ENCODE measurements at places on chromosomes 3 and 15.

DNA sequence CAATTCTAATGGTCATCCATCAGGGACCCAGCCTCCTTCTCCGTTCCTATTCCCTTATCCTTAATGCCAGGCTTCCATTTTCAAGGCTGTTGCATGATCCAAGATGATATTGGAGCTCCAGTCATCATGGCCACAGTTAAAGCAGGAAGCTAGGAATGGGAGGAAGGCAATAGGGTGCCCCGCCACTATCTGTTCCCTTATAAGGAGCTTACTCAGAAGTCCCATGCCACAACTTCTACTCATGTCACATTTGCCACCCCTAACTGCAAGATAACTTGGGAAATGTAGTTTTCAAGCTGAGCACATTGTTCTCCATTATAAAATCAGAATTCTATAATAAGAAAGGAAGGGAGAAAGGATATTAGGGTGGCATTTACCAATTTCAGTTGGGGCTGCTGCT is 38.6 kb upstream of the SPSB4 start:
- no peak for DNase-seq

GRCh38 chr3:171312741-171313140 is 147.5 kb downstream of the TNIK start:
- DNase-seq: no peak

GRCh38 chr3:51997935-51998596 is 2.4 kb upstream of the RPL29 start:
- no peak for DNase-seq

DNA sequence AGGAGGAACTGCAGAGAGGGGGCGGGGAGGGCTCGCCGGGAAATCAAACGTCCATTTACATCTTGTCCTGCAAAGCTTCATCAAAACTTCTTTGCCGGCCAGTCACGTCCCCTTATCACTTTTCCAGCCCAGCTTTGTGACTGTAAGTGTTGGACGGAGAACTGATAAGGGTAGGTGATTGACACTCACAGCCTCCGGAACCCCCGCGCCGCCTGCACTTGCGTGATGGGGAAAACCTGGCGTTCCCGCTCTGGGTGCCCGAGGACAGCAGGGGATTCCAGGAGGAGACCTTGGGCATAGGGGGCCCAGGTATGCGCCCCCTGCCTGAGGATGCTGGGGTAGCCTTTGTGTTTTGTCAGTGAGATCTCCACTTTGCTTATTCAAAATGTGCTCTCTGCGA is 72.8 kb upstream of the ANKRD34C start:
- DNase-seq: no peak

GRCh38 chr3:107928084-107928445 is 162.8 kb downstream of the CD47 start:
- no peak for DNase-seq

DNA sequence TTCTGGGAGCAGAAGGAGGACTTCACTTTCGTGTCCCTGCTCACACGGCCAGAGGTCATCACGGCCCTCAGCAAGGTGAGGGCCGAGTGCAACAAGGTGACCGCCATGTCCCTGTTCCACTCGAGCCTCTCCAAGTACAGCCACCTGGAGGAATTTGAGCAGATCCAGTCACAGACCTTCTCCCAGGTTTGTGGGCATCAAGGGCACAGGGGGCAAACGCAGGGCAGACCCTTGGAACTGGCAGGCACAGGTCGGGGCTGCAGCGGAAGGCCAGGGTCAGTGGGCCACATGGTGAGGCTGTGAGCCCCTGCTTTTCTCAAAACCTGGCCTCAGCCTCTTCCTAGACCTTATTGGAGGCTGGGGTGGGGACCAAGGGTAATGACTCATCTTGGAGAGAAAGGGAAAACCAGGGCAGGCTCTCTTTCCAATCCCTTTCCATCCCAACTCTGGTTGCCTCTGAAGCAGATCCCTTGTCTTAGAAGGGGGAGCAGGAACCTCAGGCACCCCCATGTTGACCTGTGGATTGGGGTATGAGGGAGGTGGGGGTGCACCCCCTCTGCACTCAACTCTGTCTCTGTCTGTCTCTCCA is 29.5 kb downstream of the DNAH1 start:
- DNase-seq: no peak

DNA sequence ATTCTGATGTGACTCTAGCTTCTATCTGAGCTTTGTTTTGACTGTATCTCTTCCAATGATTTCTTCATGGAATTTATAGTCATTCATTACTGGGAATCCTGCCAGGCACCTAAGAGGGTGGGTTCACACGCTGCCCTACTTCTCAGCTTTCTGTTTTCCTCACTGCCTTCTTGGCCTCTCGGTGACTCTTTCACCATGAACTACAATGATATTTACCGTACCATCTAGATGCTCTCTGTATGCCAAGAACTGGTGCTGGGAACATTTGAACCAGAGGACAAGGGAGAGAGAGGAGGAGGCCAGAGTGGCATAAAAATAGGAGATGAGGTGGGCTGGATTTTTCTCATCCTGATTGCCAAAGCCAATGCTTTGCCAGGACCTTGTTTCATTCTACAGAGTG is 280.0 kb upstream of the P2RY1 start:
- DNase-seq: no peak

GRCh38 chr15:90221246-90221900 is 12.4 kb downstream of the CIB1 start:
- no peak for DNase-seq

DNA sequence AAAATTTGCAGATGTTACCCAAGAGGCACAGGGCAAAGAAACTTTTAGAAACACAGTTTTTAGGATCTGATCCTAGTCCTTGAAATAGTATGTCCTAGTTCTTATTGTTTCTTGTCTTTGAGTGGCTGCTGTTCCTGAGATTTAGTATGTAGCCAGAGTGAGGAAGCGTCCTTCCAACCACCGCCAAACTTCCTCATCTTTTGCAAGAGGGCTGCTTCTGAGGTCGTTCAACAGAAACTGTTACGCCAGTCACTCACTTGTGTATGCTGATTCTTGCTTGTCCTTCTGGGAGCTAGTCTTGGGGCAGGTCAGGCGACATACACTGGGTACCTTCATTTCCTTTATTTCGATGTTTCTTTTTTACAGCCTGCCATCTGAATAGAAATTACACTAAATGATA is 577.3 kb upstream of the ZNF717 start:
- DNase-seq: no peak

- no peak for DNase-seq
Observed at GRCh38 chr15:64530918-64531317, 70.5 kb downstream of the ZNF609 start.

DNA sequence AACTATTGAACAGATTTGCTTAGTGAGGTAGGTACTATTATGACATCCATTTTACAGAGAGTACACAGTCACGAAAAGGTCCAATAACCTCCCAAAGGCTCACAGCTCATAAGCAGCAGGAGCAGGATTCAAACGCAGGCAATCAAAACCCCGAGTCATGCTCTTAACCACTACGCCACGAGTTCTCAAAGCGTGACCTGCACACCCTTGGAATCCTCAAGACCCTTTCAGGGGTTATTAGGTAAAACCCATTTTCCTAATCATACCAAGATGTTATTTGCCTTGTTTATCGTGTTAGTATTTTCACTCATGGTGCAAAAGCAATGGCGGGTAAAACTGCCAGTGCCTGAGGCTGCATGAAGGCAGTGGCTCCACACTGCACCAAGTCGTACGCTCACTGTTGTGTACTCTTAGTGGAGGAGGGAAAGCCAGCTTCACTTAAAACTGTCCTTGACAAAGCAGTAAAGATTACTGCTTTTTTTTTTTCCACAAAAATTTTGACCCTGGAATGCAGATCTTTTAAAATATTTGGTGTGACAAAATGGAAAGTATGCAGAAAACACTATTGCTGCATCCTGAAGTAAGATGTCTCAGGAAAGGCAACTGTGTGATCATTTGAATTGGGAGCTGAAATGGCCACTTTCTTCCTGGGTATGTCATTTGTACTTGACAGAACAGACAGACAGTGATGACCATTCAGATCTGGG is 96.1 kb downstream of the IGF2BP2 start:
- no peak for DNase-seq

- no peak for DNase-seq
Observed at GRCh38 chr3:15919971-15920370, 122.2 kb upstream of the ANKRD28 start.

- no peak for DNase-seq
Observed at GRCh38 chr15:58611731-58612676, 137.5 kb downstream of the ADAM10 start.

- no peak for DNase-seq
Observed at GRCh38 chr3:187085933-187086332, 53.4 kb downstream of the RPL39L start.

- no peak for DNase-seq
Observed at GRCh38 chr3:44525060-44525459, 29.9 kb upstream of the ZKSCAN7 start.

DNA sequence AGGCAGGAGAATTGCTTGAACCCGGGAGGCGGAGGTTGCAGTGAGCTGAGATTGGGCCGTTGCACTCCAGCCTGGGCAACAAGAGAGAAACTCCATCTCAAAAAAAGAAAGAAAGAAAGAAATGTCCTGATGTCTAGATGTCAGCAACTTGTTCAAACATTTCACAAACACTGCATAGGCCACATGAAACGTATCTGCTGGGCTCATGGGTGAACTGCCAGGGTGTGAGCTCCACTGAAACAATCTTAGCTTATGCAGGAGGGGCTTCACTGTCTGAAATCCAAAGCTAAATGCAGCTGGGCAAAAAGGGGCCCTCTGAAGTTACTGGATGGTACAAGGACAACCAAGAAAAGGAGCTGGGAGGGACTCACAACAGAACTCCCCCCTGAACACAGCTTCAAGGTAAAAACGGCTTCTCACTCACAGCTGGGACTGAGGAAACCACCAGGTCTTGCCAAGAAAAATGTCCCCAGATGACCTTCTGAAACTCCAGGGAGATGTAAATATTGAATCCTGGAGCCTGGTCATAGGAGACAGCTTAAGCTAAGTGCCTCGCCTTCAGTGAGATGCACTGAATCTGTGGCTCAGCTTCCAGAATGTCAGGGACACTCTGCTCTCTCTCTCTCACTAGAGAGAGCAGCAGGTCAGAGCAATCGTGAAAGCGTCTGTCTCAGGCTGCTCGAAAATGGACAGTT is 31.9 kb downstream of the SEC61A1 start:
- DNase-seq: no peak

DNA sequence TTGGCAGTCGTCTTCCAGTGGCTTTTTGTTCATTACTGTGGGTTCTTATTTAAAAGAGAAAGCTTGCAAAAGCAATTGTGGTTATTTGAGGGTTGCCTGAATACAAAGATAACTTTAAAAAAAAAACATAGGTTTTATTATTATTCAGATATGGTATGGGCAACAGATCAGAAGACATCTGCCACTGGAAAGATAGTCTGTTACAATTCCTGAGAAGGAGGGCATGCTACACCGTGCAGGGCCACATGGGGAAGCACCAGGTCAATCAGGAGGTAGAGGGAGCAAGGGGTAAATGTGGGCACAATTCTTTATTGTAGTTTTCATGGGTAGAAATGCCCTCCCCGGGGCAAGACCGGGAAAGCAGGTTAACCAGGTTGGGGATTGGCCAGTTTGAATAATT is 46.5 kb downstream of the BBS4 start:
- DNase-seq: no peak

GRCh38 chr15:48800811-48801455 is 9.9 kb downstream of the CEP152 start:
- DNase-seq: no peak

- no peak for DNase-seq
Observed at GRCh38 chr15:70752193-70752635, 11.1 kb downstream of the UACA start.

- no peak for DNase-seq
Observed at GRCh38 chr3:129663045-129663446, 56.6 kb upstream of the PLXND1 start.

DNA sequence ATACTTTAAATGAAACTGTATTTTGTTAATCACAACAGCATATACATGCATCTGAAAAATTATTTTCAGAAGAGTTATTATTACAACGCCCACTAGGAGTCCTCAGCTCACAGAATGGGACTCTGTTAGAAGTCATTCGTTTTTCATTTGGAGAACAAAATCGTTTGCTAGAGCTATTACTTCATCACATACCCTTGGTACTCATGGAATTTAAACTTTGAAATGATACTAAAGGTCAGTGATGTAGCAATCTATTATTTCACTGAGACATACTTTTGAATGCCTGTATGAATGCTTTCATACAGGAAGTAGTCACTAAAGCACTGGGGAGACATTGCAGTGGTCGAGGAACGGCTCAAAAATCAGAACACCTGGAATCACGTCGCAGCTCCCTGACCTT is 198.1 kb downstream of the MBNL1 start:
- no peak for DNase-seq

- no peak for DNase-seq
Observed at GRCh38 chr3:58635371-58636285, 30.9 kb downstream of the FAM3D start.

DNA sequence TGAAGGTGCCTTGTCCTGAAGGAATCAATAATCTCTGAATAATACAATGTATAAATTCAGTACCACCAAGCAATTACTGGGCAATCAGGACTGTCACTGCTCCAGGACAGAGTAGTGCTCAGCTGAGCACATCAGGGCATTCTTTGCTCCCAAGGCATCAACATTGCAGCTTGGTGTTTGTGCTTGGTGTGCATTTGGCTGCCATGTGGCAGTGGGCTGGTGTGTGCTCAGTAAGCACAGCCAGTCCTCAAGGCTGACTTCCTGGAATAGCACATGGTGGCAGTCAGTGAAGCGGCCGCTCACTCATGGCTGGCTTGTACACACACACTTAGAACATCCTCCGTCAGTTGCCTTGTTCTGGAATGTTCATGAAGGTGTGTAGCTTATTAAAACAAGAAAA is 217.0 kb downstream of the EPHB1 start:
- DNase-seq: no peak

- DNase-seq: no peak
Observed at GRCh38 chr15:50879016-50879617, 29.4 kb upstream of the AP4E1 start.

DNA sequence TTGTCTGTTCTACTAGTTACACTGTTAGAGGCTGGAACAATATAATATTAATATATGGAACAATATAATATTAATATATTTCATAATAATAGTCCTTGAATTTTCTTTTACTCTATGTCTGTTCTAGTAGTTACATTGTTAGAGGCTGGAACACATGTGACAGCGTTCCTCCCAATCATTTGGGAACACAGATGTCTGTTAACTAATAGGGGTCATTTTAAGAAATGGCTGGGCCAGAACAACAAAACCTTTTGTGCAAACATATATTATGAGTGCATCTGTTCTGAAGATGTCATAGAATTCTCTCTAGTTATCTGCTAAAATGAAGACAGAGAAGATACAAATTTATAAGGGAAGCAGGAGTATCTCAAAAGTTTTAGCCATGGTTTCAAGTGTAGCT is 114.0 kb upstream of the PDZRN3 start:
- no peak for DNase-seq

DNA sequence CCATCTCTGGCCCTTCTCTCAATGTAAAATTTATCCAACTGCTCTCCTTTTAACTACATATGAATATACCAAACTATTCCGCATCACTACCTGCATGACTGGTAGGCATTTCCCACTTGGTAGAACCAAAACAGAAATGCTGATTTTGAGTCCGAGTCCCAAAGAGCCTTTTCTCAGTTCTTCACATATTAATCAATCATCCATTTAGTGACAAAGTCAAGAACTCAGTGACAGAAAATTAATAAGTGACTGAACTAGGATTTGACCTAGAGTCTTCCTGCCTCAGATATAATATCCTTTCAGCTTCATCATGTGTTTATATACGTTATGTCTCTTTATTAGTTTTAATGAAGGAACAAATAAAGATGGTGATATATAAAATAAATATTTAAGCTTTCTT is 700.6 kb upstream of the GOLIM4 start:
- no peak for DNase-seq
